Stimulated activated CD8-positive, alpha-beta memory T cell treated with anti-CD3 and anti-CD28 coated beads, Interleukin-15, amount 100 ng/mL, for 24 hours (primary cell): ENCODE measurements at places on chromosomes 6 and 20.

- DNase-seq: no peak
These were observed 39.6 kb downstream of the RAB44 start for GRCh38 chr6:36737043-36737785.

DNA sequence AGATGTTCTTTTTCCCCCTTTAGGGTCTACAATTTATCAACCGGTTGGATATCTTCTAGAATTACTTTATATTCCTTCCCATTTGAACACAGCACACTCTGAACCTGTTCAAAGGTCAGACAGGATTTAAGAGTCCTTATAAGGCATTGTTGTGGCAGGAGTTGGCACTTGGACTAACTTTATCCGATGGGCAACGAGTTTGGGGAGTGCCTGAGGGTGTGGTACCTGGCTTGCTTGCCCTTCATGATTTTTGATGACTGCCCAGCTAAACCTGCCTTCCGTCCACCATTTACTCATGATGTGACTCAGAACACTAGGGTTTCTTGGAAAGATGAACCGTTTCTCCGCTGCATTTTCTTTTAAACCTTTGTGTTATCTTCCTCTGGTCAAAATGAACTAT, 285.2 kb downstream of the FOXC1 start:
- no peak for DNase-seq

DNA sequence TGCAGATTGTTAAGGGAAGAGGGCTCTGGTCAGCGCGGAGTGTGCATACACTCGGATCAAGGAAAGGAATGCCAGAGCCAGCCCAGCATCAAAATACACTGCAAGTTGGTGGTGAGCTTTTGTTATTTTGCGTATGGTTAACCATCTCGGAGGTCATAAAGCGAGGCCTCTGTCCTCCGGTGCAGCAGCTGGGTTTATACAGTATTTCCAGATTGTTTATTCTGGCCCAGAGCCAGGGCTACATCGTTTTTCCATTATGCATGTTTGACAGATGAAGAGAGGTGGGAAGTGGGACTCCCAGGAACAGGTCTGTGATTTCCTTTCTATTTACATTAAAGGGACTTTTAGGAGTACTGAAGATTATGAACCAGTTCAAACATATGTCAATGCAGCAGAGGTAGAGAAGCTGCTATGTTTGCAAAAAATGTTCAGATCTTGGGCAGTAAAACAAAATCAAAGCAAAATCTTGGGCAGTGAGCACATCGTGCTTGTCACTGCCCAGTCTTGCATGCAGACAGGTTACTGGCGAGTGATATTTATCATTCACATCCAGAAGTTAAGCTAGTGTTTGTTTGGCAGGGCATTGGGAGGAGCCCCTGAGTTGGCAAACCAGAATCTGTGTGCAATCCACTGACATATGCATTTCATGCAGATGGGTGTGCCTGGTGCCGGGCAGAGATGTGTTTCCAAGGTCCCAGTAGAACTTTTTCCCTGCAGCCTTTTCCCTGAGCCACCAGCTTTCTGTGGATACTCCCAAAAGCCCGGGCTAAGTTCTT, 256.3 kb upstream of the TAB2 start:
- DNase-seq: no peak

DNA sequence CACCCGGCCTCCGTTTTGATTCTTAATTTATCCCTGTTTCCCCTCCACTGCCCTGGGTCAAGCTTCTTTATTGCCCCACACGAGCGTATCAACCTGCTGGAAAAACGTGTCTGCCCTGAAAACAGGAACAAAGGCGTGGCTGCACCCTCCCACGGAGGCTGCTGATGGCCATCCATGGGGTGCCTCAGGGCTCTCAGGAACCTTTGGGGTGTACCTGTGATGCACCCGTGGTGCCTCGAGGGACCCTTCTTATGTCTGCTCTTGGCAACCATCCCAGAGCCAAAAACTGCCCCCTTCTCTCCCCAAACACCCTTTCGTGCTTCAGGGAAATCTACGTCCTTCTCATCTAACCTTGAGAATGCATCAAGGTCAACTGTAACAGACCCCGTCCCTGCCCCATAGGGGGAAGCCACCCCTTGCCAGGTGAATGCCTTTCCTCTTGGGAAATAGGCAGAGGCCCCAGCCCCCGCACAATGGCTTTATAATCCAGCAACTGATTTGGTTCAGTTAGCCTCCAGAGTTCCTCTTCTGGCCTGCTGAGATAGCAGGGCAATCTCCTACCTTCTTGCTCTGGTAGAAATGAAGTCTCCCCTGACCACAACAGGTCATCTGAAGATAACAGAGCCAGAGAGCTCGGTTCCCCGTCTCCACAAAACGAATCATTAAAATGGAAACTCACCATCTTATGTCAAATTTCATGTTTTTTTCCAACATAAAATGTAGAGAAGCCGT, 29.4 kb downstream of the PSMG4 start:
- no peak for DNase-seq

DNA sequence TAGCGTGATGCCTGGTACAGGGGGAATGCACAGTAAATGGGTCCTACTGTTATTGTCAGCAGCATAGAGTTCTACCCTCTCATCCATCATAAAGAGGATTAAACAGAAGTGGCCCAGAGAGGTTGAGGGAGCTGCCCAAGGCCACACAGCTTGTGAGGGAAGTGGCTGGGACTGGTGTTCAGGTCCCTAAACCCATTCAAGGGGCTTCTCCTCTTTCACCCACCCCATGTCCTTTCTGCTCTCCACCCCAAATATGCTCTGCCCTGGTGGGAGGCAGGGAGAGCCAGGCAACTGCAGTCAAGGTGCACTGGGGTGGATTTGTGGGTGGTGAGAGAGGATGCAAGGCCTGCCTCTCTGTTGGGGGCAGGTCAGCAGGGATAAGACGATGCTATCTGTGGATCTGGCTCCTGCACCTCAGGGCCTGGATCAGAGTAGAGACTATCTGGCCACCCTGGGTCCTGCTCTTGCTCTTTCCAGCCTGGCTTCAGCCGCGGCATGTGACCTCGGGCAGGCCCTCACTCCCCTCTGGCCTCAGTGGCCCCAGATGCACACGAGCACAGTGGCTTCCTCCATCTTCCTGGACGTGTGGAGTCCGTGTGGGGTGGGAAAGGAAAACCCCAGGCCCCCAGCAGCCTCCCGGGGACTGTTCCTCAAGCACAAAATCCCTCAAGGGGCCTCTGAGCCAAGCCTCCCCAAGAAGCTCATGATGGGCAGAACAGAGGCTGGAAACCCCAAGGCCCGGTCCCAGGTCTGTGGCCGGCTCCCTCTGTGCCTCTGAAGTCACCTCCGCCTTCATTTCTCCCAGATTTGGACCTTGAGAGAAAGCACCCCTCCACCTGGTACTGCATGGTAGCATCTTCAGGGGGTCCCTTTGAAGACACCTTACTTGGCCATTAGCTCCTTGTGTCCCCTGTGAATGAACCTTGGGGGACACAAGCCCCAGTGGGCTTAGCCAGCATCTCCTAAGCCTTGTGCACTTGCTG, 3.4 kb upstream of the BPIFB6 start:
- no peak for DNase-seq

GRCh38 chr6:33995309-33996119, 150.4 kb downstream of the GRM4 start:
- DNase-seq: no peak

DNA sequence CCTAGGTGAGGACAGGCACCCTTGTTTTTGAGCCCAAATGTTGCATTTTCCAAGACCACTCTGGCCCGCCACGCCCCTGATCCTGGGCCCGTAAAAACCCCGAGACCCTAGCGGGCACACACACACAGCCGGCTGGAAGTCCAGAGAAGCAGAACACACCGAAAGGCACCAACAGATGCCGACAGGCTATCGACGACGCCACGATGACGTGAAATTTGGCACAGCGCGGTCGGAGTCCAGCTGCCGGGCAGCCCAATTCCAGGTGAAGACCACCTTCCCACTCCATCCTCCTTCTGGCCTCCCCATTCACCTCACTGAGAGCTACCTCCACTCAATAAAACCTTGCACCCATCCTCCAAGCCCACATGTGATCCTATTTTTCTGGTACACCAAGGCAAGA, 34.0 kb upstream of the PNPLA1 start:
- DNase-seq: no peak

- no peak for DNase-seq
These were observed 85.0 kb upstream of the TOP1 start for GRCh38 chr20:40943591-40943990.

GRCh38 chr6:15441215-15441868, 195.5 kb downstream of the JARID2 start:
- DNase-seq: no peak

DNA sequence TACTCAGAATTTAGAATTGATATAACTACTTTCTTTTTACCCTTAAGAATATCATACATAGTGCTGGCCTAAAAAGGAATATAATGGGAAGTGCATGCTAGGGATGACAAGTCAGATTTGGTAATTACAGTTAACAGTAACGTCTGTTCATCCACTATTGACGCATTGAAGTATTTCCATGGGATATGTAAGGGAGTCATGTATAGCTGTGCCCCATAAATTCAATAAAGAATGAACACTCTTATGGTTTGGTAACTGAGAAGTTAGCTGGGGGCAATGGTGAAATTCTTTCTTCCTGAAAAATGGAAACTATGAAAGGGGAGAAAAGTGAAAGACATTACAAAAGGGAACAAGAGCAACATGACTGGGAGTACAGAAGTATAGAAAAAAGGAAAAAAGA, 2.6 kb upstream of the COL19A1 start:
- no peak for DNase-seq

- DNase-seq: no peak
These were observed 119.0 kb downstream of the ISM1 start for GRCh38 chr20:13340088-13340487.

DNA sequence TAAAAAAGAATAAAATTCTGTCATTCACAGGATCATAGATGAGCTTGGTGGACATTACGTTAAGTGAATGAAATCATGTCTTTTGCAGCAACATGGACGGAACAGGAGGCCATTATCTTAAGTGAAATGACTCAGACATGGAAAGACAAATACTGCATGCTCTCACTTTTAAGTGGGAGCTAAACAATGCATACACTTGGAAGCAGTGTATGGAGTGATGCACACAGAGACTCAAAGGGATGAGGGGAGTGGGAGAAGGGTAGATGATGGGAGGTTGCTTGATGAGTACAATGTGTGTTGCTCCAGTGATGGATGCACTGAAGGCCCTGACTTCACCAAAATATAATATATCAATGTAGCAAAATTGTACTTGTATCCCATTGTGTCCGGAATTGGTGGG, 293.4 kb downstream of the CD109 start:
- no peak for DNase-seq

GRCh38 chr20:41001497-41001896, 27.1 kb upstream of the TOP1 start:
- no peak for DNase-seq

- no peak for DNase-seq
These were observed 3.6 kb upstream of the MDFI start for GRCh38 chr6:41634657-41635056.

- no peak for DNase-seq
These were observed 90.4 kb downstream of the SLC2A10 start for GRCh38 chr20:46799781-46800408.

GRCh38 chr20:45112754-45113153, 2.2 kb downstream of the WFDC5 start:
- DNase-seq: no peak

DNA sequence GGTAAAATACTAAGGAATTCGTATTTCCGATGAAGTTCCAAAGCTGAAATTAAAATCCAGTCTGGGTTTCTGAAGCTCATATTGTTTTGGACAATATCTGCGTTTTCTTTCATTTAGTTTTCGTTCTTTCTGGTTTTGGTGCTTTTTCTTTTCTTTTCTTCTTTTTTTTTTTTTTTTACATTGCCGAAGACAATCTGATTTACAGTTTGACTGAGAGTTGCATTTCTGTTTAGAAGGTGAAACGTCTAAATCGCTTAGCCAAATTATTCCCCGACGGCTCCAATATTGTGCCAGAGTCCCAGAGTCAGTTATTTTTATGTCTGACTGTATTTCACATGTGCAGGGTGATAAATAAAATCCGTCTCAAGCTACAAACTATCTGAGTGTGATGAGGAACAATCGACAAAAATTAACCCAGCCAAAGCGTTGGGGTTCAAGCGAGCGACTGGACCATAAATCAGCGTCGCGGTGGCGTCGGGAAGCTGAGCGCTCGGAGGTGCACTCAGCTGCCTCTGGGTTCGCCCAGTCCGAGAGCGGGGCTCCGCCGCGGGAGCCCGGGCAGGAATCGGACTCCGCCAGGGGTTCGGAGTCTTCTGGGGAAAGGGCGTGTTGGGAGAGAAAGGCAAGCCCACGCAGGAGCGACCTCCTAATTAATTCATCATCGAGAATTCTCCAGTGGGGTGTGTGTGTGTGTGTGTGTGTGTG, 8.2 kb upstream of the TBX18 start:
- no peak for DNase-seq

DNA sequence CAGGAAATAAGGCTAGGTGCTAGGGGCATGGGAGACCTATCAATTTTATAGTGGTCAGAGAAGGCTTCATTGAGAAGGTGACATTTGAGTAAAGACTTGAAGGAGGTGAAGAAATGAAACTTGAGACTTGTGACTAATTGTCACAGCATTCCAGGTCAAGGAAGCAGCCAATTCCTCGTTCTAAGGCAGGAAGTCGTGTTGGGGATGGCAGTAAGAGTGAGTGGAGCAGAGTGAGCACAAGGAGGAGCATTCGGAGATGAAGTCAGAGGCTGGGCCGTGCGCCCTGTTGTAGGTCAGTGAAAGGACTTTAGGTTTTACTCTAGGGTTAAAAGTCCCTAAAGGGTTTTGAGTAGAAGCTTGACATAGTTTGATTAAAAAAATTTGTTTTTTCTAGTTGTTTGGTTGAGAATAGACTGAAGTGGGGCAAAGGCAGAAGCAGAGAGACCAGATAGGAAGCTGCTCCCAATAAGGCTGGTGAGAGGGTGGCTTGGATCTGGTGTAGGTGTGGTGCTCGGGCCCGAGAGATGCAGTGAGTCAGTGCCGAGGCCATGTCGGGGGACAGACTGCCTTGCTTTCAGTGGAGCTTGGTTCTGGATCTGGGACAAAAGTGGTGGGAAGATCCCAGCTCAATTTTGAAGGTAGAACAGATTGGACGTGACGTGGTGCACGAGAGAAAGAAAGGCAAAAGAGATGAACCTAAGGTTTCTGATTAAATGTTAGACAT, 2.6 kb upstream of the RSPH3 start:
- DNase-seq: no peak
